GM13976 (cell line): ENCODE measurements at places on chromosomes 7 and 10.

DNA sequence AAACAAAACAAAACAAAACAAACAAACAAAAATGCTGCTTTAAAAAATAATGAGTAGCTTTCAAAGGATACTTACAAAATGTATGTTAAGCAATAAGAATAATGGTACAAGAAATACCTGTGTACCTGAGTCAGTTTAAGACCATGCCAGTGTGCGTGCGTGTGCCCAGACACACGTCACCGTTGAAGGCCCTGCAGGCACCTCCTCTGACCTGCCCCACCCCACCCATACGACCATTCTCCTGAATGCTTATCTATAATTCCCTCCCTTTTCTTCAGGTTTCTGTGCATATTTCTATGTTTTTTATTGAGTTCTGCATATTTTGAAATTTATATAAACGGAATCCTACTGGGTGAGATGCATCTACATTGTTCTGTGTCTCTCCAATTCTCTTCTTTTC, 374.2 kb upstream of the KLF6 start:
- DNase-seq: no peak

- DNase-seq: no peak
Observed at GRCh38 chr10:78754269-78755062, 314.3 kb upstream of the ZMIZ1 start.

DNA sequence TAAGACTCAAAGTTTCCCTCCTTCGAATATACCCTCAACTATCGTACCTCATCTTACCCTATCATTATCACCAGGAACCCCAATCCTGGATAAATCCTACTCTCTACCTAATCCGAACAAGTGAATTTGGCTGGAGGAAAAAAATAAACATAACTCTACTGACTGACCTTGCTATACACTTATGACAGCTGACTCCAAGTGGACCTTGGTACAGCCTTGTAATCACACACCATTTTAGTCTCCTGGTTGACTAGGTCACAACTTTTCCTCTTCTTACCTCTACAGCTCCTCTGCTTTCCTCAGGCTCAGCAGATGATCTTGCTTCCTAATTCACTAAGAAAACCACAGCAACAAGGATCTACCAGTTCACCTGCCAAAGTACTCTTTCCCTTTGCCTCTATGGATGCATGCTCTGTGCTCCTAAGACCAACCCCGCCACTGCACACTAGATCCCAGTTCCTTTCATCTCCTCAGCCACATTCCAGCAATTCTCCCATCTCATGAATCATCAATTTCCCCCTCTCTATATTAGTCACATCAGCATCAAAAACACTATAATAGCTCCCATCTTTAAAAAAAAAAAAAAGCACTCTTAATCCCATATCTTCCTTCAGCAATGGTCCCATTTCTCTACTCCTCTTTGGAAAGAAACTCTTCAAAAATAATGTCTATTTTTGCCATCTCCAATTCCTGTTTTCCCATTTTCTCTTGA, 35.5 kb downstream of the COA1 start:
- DNase-seq: no peak

DNA sequence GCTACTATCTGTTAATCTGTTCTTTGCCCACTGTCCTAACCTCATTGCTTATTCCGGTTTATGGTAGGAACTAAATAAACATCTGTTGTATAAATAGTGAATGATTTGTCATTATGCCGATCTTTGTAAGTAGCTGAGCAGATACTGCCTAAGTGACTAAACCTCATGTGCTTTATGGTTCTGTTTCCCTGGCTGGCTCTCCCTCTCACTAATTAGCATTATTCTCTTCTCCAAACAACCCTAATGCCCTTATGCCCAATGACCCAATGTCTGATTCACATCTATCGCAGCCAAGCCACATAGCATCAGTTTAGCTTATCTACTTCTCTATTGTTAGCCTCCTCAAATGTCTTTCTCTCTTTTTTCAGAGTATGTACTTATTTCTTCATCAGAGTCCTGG, 462.3 kb upstream of the POT1 start:
- no peak for DNase-seq

- DNase-seq: no peak
Observed at GRCh38 chr7:74042746-74043522, 15.0 kb downstream of the ELN start.

DNA sequence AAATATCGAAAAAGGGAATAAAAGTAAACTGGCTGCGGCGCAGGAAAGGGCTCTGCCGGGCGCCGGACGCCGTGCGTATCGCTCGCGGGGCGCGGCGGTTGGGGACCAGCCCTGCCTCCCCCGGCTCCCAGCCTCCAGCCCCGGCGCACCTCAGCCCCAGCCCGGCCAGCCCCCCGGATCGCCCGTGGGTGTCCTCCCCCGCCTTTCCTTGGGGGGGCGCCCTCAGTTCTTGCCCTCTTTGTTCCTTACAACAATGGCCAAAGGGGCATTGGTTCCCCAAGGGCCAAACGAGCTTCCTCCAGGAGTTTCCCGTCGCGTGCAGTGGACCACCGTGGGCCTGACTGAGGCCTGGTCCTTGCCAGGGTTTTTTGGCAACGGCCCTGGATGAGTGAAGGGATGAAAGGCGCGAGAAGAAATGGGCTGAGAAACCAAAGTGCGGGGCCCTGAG, 1.2 kb downstream of the MACROH2A2 start:
- peak; percentile 27 for DNase-seq

GRCh38 chr10:44046605-44047004, 338.3 kb downstream of the CXCL12 start:
- no peak for DNase-seq
